ENCODE measurements at places on chromosomes 5 and 9.

DNA sequence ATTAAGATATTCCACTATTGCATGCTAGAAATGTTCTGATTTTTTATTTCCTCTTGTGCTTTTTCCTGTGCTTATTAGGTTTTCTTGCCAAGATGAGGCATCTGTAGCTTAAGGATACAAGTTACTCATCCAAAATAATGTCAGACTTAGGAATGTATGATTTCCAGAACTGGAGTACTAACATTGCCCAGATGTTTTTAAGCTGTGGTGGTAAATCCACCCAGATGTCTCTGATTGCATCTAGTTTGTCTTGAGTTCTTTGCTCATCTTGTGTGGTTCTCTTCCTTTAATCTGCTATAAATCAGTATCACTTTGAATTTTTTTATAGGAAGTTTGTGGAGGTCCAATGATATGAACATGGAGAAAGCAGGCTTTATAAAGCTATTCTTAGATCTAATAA, 337.5 kb upstream of the ZNF608 start:
- no peak for DNase-seq

GRCh38 chr5:2591777-2592453, 159.6 kb downstream of the IRX2 start:
- no peak for DNase-seq

DNA sequence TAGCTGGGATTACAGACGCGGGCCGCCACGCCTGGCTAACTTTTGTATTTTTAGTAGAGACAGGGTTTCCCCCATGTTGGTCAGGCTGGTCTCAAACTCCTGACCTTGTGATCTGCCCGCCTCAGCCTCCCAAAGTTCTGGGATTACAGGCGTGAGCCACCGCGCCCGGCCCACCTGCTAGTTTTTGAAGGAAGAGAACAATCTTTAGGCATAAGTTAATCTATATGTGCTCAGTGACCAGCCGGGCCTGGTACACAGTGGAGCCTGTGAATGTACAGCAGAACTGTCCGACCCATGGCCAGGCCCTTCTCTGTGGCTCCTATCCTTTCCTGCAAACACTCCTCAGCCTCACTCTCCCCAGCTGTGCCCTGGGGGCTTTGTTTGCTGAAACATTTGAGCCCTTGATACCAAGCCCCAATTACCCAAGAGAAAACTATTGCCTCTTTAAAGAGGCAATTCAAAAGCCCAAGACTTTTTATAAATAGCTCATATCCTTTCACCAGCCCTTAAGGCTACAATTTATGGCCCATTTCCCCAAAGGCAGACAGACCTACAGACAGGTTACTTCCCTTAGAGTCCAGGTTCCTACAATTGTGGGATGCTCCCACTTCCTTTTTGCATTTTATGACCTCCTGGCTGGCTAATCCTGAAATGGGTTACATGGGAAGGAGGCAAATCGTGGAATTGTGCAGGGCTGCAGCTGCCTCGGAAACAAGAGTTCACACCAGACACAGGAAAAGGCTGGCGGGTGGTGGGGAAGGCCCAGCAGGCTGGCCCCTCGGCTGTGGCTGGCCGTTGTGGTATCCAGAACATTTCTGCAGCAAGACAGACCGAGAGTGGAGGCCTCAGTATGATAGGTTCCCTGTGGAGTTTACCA, 37.5 kb downstream of the SPRY4 start:
- DNase-seq, result no peak

DNA sequence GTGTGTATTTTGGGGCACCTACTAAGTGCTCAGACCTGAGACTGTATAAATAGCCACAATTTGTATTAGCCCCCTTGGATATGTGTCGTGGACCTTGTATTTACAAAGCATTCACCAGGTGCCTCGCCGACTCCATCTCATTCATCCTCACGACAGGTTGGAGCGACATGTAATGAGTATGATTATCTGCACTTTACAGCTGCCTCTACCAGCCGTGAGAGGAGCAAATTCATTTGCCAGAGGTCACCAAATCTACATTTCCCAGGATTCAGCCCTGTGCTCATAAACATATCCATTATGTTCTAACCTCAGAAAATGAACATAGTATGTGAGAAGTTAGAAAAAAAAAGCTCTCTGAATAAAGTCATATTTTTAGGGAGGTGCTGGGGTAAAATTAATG, 167.4 kb downstream of the ZDHHC21 start:
- DNase-seq, result no peak

- no peak for DNase-seq
These were observed 116.4 kb downstream of the GADD45G start for GRCh38 chr9:89721176-89721700.

GRCh38 chr5:74251141-74252035, 389.1 kb downstream of the ENC1 start:
- DNase-seq, result no peak

GRCh38 chr5:148000036-148000435, 63.7 kb upstream of the SPINK5 start:
- no peak for DNase-seq

DNA sequence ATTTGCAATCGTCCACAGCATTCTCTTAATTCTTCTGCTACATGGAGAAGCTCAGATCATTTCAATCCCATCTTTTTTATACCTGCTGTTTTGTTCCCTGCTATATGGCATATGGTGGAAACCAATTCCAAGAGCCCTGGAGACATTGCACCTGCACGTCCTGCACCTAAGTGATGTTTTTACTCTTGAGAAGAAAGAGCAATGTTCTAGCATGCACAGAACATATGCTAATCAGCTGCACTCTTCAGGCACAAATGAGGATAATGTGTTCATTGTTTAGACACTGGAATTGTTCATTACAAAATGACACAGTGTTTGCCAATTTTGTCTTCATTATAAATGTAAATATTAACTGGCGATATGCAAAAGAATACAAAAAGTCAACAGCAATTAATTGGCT, 935.8 kb downstream of the TLE4 start:
- no peak for DNase-seq

- DNase-seq, result no peak
These were observed 1.9 kb upstream of the CRB2 start for GRCh38 chr9:123353984-123354591.

DNA sequence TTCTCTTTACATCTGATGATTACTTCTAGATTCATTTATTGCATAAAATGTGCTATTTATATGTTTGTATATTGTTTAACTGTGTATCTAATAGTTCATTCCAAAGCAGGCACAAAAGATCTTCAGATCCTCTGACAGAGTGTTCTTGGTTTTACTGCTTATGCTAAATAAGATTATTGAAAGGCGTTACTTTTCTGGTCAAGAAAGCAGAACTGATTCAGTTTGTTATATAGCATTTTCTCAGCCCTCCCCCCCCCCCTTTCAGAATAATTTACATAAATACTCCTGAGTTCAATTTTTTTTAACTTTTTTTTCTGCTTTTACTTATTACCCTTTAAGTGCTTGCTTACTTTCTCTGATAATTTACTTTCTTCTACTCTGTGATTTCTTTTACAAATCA, 15.4 kb downstream of the CDC42SE2 start:
- no peak for DNase-seq

GRCh38 chr5:40474250-40474649, 205.5 kb upstream of the PTGER4 start:
- no peak for DNase-seq

DNA sequence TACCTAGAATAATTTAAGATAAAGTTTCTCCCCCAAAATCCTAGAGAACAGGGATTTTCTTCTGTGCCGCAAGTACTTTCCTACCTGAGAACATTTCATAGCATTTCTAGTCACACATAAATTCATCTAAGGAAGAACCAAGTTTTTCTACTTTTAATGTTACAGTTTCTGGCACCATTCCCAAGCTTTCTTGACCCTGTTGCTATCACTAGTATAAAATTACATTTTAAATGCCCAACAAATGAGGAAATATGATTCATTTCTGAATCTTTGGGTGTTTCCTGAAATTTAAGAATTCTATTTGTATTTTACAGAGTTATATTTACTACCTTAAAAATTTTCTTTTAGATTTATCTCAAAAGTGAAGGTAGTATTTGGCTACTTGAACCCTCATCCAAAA, 137.8 kb downstream of the LPAR1 start:
- DNase-seq, result no peak

DNA sequence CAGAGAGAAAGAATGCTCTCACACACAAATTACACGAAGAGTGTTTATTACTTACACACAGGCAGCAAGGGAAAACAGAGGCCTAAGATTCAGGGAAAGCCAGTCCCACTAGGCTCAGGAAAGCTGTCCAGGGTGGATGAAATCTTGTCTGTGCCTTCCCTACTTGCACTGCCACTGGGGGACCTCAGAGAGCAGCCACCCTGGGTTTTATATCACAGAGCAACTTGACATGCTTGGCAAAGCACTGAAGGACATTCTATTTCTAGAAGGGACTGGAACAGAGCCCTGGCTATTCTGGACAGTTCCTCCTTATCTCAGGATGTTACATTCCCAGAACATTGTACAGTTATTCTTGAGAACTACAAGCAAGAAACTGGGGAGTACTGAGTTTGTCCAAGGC, 7.5 kb upstream of the PRSS3 start:
- DNase-seq, result no peak

DNA sequence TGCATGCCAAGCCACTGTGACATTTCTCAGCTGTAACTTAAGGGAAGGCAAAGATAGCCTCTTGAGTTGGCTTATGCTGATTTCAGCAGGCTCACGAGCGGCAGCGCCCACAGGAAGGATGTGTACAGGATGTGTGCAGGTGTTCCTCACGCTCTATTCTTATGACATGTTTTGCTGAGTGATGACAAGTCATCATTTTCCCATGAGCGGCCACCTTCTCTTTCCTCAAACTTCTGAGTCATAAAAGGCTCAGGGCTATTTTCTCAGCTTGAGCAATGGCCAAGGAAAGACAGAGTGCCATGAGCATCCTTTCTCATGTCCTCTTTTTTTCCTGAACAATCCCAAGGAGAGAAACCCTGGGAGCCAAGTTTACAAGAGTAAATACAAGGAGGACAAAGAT, 365.9 kb downstream of the PLK2 start:
- no peak for DNase-seq

DNA sequence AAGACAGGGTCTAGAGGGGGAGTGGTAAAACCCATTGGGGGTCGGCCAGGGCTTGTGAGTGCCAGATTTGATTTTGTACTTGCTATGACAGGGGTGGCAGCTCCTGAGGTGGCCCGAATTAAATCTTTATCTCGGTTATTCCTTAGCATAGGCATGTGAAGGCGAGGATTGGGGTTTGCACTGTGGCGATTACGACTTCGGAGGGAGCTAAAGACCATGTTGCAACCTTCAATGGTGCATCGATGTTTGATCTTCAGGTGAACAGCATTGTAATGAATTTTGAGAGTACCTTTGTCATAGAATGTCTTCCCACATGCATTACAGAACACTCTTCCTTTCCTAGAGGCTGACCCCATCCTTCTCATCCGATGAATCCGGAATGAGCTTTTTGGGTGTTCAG, 433.9 kb downstream of the BNC2 start:
- no peak for DNase-seq

DNA sequence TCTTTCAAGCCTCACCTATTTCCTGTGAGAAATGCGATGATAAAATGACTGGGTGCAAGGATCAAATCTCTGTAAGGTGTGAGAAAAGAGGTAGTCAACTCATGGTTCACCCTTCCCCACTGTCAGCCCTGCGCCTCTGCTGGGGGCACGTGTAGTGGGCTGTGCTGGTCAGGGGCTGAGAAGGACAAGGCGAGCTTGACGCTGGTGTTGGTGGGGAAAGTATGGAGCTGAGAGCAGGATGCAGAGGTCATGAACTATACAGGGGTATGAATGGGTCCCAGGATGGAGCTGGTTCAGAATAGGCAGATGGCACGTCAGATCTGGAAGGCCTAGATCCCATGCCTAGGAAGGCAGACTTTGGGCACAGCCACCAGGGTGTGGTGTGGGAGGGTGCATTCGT, 20.6 kb downstream of the PITX1 start:
- DNase-seq, result no peak

- no peak for DNase-seq
These were observed 29.6 kb upstream of the B4GALT1 start for GRCh38 chr9:33196736-33197135.

GRCh38 chr5:160030631-160031377, 21.9 kb downstream of the TTC1 start:
- DNase-seq, result no peak

DNA sequence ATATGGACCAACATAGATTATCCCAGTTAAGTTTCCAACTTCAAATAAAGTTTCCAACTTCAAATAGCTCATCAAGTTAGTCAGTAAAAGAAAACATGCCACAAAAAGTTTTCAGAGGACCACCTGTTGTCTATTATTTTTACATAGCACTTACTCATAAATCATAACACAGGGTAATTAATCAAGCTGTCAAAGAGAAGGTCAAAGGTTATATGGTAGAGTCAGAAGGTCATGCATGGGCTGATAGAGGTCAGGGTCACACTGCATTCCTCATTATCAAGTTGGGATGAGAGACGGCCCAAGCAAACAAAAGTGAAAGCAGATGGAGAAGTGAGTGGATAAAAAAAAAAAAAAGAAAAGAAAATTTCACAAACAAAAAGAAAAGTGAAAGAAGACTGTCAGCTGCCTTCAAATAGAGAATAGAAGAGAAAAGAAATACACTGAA, 145.5 kb upstream of the POU5F2 start:
- no peak for DNase-seq

DNA sequence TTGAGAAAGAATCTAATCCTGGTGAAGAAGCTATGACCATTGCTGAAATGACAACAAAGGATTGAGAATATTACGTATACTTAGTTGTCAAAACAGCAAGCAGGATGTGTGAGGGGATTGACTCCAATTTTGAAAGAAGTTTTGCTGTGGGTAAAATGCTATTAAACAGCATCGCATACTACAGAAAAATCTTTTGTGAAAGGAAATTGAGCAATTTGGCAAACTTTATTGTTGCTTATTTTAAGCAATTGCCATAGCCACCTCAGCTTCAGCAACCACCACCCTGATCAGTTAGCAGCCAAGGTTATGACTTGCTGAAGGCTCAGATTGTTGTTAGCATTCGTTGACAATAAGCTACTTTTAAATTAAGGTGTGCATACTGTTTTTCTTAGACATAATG, 22.5 kb upstream of the ARL14EPL start:
- no peak for DNase-seq

GRCh38 chr5:109868737-109869136, 179.0 kb downstream of the MAN2A1 start:
- no peak for DNase-seq

GRCh38 chr5:151665613-151666012, 21.1 kb downstream of the SPARC start:
- DNase-seq, result no peak

- no peak for DNase-seq
These were observed 408.8 kb downstream of the ADGRV1 start for GRCh38 chr5:90967443-90967842.

GRCh38 chr5:84535281-84535680, 150.6 kb upstream of the EDIL3 start:
- DNase-seq, result no peak

- no peak for DNase-seq
These were observed 25.7 kb upstream of the FREM1 start for GRCh38 chr9:14935964-14936363.
